ENCODE measurements at places on chromosomes 13 and 19.
A peak's percentile ranks its signal among the peaks of the same experiment; 100 is the strongest.

GRCh38 chr19:8915997-8916396, 83.8 kb downstream of the MBD3L1 start:
- DNase-seq, result no peak

DNA sequence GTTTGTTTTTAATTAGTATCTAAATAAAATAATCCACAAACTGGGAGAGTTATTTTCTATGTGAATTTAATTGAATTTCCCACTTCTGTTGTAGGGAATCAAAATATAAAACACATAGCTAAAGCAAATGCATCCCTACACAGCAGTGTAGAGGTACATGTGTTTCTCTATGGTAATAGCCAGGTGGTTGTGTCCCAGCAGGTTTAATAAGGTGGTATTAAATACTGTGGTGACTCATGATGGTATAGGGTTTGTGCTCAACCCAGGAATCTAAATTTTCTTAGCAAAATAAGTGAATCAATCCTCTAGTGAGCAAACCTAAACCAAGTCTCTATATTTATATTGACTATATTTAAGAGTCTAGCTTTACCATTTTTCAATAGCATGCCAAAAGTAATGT, 30.0 kb downstream of the PCDH9 start:
- no peak for DNase-seq

DNA sequence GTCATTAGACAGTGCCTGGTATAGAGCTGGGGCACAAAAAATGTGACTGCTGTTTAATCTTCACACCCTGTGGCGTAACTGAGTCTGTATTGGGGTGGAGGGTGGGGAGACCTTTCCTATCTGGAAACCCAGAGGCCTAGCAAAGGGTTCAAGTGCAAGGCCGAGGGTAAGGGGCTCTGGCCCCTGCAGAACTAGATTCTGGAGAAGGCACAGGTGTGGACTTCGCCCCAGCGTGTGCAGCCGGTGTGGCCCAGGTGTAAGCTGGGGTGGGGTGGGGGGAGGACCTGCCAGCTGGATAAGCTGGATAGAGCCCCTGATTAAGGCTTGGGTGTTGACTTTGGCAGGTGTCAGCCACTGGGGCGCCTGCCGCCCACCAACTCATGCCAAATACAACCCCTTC, 1.3 kb downstream of the RAB3D start:
- DNase-seq, result no peak

GRCh38 chr19:47107202-47107952, 6.2 kb downstream of the ZC3H4 start:
- DNase-seq, result no peak

GRCh38 chr13:30829145-30829832, 76.8 kb upstream of the MEDAG start:
- no peak for DNase-seq

GRCh38 chr19:29806098-29806866, 5.5 kb upstream of the CCNE1 start:
- peak; percentile 92 for DNase-seq

GRCh38 chr19:1857648-1858326, 5.6 kb downstream of the KLF16 start:
- peak; percentile 48 for DNase-seq

GRCh38 chr19:850221-850978, 1.7 kb upstream of the ELANE start:
- peak; percentile 54 for DNase-seq

DNA sequence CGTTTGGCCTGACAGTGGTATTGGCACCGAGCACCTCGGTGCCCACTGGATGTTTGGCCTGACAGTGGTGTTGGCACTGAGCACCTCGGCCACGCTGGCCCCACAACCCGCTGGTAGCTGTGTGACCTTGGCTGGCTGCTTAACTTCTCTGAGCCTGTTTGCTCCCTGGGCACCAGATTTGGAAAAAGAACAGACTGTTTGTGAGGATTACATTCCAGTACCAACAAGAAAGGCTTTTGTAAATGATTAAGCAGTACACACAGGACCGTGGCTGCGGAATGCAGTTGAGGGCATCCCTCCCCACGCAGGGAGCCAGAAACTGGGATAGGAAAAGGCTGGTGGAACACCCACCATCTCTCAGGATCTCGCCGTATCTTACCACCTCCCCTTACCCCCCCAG, 31.9 kb downstream of the SLC25A42 start:
- no peak for DNase-seq

DNA sequence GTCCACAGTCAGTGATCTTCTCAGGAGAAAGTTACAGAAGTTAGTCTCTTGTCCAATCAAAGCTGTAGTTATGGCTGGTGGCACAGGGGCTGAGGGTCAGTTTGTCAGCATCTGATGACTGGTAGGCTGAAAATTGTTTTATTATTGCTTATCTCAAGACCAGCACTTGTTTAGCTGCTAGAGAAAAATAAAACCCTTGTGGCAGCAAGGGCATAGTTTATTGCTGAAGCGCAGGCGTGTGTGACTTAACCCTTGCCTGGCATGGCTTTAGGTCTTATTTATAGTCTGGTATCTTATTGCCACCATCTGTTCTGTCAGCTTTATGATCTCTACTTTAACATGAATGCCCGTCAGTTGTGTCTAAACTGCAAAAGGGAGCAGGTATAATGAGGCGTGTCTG, 154.7 kb downstream of the USP12 start:
- DNase-seq, result peak; percentile 75

DNA sequence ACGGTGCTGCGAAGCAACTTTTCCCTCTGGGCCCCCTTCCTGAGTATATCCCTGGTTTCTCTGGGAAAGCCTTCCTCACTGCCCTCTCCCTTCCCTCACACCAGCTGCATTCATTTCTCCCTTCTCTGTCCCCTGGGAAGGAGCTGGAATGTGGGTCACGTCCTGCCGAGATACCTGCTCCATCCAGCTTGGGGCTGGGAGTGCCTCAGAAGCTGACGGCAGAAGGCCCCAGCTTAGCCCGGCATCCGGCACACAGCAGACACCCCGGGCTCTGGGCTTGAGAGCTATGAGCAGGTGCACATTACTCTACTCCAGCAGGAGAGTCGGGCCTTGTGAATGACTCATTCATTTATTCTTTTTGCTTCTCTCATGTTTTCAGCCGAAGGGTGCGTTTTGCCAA, 170.6 kb downstream of the TEX29 start:
- DNase-seq, result no peak

DNA sequence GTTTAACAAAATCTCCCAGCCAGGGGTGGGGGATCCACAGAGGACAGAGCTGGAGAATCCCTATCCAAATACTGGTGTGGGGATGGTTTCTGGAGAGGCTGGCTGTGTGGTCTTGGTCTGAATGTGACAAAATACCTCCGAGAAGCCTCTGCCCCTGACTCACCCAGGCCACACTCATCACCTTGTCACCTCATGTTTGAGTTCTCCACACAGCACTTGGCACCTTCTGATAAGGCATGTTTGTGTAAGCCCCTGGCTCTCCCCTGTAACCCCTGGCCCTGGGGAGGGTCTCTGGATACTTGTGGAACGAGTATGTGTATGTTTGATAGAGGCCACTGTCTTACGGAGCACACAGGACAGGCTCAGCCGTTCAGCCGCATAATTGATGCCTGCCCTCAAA, 14.7 kb downstream of the TECR start:
- no peak for DNase-seq

GRCh38 chr19:41864374-41864773, 4.3 kb downstream of the RPS19 start:
- no peak for DNase-seq

Measured in NCI-H82 (cell line).